ENCODE measurements at places on chromosomes 1 and 21.

- no peak for DNase-seq
Measured at GRCh38 chr21:18661842-18662241, 258.3 kb upstream of the TMPRSS15 start.

DNA sequence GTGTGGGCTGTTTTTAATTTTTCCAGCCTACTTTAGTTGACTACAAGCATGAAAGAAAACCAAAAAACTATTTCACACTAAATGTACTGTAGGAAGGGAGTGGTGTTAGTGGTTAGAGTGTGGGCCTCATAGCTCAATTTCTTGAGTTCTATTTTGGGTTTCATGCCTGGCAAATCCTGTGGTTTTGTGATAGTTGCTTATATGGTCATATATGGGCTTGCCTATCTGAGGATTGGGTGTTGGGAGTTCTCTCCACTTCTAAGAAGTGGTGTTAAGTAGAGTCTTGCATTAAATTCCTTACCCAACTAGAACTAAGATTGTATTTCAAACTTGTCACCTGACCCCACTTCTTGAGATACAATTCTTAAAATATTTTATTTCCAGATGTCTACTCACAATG lies 37.8 kb upstream of the COL11A1 start:
- DNase-seq = peak; percentile 6

DNA sequence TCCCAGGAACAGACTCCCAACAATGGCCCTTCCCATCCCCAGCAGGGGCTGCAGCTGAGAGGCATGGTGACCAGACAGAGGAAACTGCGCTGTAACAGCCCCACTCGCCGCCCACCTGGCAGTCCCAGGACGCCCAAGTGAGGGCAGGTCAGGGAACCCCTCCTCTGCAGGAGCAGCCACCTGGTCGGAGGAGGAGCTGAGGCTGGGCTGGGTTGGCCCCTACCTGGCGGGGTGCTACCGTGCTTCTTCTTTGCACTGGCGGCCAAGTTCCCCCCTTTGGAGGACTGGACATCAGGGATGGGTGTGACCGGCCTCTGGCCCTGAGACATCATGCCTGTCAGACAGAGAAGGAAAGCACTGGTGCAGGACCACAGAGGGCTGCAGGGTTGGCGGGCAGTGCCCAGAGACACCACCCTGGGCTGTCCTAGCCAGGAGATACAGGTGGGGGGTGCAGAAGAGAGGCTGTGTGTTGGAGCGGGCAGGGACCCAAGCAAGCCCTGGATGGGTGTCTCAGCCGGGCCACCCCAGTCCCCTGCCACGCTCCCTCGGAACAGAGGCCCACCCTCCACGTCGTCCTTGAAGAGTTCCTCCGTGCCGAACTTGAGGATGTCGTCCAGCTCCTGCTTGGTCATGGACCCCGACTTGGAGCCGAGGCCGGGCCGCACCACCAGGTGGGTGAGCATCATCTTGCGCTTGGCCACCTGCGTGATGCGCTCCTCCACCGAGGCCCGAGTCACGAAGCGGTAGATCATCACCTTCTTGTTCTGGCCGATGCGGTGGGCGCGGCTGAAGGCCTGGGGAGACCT lies 51.6 kb downstream of the CHD5 start:
- DNase-seq = no peak

GRCh38 chr1:36396359-36396758 lies 1.3 kb downstream of the LSM10 start:
- DNase-seq = no peak

GRCh38 chr1:38274974-38275373 lies 228.4 kb upstream of the POU3F1 start:
- no peak for DNase-seq

DNA sequence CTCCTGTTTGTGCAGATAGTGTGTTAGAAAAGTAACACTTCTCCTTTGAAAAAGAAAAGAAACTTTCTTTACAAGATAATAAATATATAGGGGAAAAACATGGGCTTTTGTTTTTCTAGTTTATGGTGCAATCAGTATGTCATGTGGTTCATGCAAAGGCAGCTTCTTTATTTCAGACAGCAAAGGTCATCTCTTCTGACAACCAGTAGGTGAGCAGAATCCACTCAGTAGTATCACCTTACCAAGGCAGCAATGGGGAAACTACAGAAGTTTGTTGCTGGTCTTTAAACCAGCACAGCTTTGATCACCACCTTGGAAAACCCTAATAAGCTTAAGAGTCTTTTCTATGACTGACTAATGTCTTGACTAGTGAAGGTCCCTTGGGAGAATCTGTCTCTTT lies 13.0 kb upstream of the SAMSN1 start:
- DNase-seq = no peak

DNA sequence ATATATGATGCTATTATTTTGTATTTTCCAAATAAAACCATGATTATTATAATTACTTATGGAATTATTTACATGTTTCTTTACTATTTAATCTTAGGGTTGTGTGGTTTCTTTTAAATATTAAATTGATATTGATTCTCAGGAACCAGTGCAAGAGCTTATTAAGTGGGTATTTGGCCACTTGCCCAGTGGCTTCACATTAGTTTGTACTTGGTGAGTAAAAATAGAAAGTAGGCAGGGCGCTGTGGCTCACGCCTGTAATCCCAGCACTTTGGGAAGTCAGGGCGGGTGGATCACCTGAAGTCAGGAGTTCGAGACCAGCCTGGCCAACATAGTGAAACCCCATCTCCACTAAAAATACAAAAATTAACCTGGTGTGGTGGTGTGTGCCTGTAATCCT lies 497.1 kb downstream of the PTPRC start:
- DNase-seq = no peak

- DNase-seq = no peak
Measured at GRCh38 chr1:216926720-216927510, 203.7 kb upstream of the ESRRG start.

DNA sequence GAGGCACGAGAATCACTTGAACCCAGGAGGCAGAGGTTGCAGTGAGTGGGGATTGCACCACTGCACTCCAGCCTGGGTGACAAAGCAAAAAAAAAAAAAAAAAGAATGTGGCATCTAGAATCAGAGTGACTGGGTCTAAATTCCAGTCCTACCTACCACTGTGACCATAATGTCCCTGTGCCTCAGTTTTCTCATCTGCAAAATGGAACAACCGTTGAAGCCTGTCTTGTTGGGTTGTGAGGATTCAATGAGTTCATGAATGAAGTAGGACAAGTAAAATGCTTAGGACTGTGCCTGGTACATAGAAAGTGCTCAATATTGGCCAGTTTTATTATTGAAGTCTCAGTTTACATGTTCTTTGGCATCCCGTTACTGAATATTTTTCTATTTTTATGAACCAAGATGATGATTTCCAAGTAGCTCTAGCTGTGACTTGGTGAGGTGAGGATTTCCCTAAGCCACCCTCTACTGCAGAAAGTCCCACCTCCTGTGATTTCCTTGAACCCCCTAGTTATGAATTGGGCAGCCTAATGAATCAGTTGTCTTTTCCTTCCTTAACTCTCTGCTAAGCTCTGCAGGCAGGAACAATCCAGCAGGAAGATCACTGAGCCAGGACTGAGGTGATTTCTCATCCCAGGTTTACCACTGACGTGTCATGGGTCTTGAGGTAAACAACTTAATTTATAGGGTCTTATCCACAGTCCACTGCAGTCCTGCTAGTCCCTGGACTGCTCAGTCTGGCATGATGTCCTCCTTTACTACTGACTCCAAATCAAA lies 18.9 kb upstream of the MEAF6 start:
- no peak for DNase-seq

GRCh38 chr1:183889095-183889494 lies 84.2 kb downstream of the RGL1 start:
- DNase-seq = no peak

DNA sequence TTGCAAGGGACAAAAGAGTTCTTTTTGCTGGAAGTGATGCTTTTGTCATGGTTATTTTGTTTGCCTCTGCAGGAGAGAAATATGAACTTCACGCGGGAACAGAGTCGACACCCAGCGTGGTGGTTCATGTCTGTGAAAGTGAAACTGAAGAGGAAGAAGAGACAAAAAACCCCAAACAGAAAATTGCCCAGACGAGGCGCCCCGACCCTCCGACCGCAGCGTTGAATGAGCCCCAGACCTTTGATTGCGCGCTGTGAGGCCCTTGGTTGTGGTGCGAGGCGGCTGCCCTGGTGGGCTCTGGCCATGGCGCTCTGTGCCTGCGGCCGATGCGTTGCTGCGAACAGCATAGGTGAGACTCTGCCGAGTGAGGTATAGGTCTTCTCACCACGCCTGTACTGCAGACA lies 20.9 kb upstream of the NCMAP start:
- DNase-seq = peak; percentile 31

DNA sequence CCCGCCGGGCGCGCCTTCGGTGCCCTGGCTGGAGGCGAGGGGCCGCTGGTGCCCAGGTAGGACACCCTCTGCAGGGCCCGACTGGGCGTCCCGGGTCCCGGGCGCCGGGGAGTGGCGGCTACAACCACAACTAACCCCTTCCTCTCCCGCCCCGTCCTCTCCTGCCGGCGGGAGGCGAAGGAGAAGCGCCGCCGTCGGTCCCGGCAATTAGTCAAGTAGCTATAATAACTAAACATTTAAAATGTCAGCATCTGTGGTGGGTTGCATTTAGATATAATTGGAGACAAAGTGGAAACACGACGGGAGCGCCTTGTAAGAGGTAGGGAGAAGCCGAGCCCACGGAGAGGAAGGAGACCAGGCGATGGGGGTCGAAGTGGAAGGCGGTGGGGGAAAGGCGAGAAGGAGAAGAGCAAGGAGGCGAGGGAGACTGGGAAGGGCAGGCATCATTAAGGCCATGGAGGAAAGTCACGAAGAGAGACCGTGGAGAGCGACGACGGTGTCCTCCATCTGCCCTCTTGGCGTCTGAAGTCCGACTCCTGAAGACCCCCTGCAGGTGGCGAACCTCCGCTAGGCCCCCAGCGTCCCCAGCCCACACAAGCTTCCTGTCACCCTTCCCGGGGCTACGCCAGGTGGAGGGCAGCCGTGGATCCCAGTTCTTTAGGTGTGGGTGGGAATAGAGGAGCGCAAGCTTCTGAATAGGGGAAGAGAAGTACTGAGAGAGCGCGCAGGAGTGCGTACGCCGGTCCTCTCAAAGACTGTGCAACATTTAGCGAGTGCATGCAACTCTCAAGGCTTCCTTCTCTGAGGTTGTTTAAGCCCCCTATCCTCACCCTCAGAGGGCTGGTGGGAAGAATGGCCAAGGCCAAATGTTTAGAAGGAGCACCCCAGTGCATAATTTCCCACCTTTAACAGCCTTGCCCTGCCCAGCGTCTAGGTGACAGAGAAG lies 1.6 kb downstream of the CNIH3 start:
- no peak for DNase-seq

DNA sequence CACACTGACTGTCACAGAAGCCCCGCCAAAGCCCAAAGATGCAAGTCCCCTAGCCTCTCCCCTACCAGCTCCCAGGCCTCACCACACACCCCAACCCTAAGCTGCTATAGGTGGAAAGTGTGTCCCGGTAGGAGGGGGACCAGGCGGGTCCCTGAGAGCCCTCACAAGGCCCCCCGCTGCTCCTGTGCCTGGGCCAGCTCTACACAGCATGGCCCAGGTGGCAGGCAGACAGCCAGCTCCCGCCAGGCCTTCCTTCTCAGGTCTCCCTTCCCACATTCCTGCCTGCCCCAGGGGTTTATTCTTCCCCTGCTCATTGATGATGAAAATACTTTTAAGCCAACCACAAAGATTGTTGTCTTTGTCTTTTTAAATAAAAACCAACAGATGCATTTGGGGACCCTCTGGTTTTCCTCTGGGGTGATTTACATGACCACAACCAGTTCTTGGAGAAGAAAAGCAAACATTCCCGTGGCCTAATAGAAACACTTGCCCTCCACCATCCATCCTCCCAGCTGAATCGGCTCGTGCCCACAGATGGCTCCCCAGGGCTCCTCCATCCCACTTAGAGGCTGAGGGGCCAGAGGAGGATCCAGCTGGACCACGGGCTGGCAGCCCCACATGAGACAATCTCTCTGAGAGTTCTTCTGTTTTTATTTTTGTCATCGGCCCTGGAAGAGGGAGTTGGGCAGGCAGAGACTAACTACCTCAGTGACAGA lies 93.1 kb downstream of the DMRTB1 start:
- no peak for DNase-seq

- no peak for DNase-seq
Measured at GRCh38 chr21:46323227-46323709, 402 bp downstream of the C21orf58 start.

DNA sequence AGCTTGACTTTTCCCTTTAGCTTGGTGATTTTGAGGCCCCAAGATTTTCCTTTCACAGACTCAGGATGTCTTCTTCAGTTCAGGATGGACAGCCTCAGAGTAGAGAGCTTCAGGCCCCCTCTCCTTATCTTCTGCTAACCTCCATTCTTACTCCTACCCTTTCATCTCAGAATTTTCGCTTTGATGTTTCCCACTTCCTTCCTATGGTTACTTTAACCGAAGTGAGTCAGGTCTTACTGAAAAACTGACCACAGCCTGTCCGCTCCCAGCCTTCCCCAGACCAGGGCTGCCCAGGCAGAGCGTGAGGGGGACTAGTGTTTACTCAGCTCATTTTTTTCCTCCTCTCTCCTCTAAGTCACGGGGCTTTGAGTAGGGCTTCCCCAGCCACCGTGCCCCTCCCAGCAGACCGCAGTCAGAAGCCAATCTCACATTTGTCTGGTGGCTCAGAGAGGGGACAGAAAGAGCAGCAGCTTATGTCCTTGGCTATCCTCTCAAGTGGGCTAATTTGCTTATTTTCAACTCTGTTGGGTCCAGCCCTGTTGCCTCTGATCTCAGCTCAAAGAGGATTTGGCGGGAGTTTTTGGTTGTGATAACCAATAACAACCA lies 4.2 kb upstream of the IL19 start:
- peak; percentile 60 for DNase-seq

DNA sequence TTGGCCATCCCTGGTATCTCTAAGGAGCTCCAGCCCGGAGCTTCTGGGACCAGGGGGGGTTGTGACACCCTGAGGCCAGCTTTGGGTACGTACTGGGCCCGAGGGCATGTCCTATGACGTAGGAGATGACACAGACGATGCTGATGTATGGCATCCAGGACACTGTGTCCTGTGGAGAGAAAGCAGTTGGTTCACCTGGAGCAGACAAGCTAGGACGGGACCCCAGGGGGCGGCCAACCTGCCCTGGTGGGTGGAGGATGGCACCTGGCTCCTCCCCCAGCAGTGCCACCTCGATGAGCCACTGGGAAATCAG lies 12.1 kb upstream of the SLC2A7 start:
- DNase-seq = no peak

DNA sequence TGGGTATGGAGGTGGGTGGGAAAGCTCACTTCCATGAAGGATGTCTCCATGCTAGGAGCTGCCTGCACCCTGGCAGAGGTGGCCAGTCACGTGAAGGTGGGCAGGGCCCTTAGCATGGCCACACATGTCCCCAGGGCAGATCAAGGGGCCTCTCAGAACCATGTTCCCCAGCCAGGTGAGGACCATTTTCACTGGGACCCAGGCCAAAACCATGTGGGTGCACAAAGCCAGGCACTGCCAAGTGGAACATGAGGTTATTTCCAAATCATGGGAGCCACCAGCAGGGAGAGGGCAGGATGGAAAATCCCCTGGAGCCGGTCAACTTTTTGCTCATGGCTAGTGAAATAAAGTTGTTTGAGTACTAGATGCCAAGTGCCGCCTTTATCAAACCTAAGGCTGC lies 9.7 kb downstream of the ZNF692 start:
- no peak for DNase-seq
